NT2/D1 (cell line): ENCODE measurements at places on chromosomes 4 and X.
A peak's percentile ranks its signal among the peaks of the same experiment; 100 is the strongest.

GRCh38 chr4:19329077-19329476 lies 922.6 kb upstream of the SLIT2 start:
- no peak for DNase-seq

GRCh38 chrX:76971393-76972376 lies 475.5 kb upstream of the FGF16 start:
- no peak for DNase-seq

- DNase-seq = no peak
Observed at GRCh38 chr4:136784326-136784725, 748.0 kb downstream of the PCDH18 start.

GRCh38 chr4:81806485-81806884 lies 334.8 kb upstream of the RASGEF1B start:
- DNase-seq = no peak

GRCh38 chr4:95963456-95963855 lies 123.6 kb downstream of the PDHA2 start:
- no peak for DNase-seq

GRCh38 chr4:153451911-153452657 lies 14.1 kb upstream of the TMEM131L start:
- no peak for DNase-seq

DNA sequence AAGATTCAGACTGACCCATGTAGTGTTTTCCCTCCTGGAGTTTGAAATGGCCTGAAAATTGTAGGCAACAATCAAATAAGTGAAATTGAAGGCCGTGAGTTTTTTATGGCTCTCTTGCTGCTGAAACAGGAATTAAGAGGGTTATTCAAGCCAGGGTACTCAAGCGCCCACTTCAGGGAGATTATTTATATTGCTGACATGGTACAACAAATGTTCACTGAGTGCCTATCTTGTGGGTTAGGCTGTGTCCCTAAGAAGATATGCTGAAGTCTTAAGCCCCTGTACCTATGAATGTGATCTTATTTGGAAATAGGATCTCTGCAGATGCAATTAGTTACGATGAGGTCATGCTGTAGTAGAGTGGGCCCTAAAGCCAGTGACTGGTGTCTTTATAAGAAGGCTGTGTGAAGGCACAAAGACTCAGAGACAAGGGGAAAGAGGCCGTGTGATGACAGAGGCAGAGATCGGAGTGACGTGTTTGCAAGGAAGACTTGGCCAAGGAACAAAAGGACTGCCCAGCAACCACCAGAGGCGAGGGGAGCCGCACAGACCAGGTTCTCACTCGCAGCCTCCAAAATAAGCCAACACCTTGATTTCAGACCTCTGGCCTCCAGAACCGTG lies 72.9 kb downstream of the MED28 start:
- no peak for DNase-seq

DNA sequence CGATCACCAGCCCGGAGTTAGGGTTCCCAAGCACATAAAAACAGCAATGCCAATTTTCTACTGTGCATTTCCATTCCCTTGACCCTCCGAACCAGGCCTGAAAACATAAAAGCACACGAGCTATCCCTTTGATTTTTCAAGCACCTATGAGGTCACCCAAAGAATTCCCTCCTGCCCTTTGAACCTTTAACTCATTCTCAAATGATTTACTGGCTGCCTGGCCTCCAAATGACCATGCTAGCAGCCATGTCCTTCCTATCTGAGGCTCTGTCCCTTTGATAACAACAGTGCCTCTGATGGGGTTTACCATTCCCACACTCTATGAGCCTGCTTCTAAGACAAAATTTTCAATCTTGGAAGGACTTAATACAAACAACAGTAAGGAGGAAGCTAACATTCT lies 15.2 kb downstream of the SHROOM4 start:
- no peak for DNase-seq

DNA sequence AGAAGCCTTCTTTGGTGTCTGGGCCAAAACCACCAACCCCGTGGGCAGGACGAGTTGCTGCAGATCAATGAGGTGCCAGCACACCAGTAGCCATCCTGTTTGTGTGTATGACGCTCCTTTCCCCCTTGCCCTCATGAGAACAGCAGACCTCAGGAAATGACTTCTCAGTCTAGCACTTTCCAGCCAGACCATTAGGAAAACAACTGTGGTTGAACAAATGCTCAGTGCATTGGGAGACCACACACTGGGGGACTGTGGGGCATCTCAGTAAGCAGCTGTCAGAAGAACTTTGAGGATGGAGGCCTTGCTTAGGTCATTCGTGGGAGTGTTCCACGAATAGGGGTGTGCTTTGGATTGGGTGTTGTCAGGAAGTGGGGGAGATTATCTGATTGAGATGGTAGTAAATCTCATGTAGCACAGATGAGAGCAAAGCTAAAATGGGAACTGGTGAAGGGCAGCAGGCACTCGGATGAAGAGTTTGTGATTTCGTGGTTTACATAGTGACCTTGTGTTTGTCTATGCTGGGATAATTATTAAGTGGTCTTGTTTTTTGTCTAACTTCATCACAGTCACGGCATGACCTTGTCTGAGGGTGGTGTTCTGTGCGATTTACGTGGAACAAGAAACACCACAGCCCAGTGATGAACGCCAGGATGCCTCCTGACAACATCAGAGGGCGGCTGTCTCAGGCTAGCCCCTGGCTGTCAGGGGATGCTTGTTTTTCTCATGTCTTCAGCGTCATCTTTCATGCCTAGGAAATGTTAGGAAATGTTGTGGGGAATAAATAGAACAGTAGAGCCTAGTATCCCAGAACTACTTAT lies 70.1 kb downstream of the USP46 start:
- DNase-seq = no peak

DNA sequence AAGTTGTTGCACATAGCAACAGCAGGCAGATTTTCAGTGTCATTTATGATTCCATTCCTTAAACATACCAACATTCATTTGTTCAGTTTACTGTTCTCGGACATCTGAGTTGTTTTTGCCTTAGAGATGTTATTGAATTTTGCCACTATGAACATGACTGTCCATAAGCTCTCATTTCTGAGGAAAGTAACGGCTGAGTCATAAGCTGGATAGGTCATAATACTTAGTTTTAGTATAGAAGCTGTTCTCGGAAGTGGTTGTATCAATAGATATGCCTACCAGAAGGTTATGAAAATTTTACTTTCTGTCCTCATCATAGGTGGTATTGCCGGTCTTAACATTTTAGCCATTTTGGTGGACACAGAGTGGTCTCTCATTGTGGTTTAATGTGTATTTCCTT lies 157.1 kb upstream of the CLNK start:
- no peak for DNase-seq

GRCh38 chrX:85941275-85941674 lies 106.1 kb downstream of the CHM start:
- no peak for DNase-seq

- DNase-seq = no peak
Observed at GRCh38 chr4:100113096-100113495, 77.2 kb downstream of the DDIT4L start.

GRCh38 chr4:154208424-154208823 lies 283.2 kb downstream of the DCHS2 start:
- DNase-seq = peak; percentile 27

DNA sequence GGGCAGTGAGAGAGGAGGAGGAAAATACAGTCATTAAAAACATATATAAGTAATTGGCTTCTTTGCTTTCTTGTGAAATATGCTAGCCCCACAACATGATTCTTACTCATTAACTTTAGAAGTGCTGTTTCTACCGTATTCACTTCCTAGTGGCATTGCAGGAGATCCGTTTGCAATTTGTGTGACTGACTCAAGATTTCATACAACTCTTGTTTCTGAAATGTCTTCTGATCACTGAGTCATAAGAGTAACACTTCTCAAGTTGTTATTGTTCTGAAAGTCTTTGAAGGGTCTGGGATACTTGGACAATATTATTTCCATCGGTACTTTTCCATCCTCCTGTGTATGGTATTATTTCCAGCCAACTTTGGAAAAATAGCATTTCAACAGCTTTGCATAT lies 310.8 kb downstream of the PACRGL start:
- no peak for DNase-seq

DNA sequence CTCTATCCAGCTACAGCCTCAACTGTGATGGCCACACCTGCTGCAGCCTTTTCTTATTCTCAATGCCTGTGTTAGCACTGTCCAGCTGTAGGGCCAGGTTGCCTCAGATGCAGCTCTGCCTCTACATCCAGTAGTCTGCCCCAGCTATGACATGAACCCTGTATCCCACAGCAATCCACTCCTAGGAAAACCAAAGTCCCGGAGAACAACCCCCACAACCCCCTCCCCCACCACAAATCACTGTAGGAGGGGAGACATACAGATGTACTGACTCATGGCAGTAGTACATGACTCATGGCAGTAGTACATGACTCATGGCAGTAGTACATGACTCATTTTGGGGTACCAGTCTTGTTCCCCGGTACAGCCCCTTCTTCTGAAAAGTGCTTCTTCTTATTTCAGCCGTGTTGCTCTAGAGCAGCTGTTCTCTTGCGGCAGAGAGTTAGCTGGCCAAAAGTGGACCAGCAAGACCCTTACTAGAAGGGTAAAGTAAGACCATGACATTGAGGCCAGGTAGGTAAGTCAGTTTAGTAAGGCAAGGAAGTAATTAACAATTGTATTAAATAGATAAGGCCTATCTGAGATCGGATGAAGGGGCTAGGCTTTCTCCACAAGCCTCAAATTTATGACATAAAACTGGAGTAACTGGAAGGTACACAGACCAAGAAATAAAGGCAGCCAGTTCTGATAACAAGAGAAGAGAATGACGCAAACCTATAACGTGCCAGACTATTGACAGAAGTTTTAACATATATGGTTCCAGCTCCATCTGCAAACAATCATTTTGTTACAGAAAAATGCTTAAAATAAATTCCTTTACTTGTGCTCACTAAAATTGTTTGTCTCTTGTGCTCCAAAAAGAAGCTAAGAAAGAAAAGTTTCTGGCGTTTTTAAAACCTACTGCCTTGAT lies 221.4 kb downstream of the TACR3 start:
- no peak for DNase-seq

GRCh38 chr4:37951461-37952352 lies 8.5 kb upstream of the PTTG2 start:
- no peak for DNase-seq

- no peak for DNase-seq
Observed at GRCh38 chrX:145729635-145730034, 88.0 kb upstream of the SLITRK2 start.

GRCh38 chrX:108601276-108601675 lies 135.1 kb downstream of the IRS4 start:
- DNase-seq = peak; percentile 3

DNA sequence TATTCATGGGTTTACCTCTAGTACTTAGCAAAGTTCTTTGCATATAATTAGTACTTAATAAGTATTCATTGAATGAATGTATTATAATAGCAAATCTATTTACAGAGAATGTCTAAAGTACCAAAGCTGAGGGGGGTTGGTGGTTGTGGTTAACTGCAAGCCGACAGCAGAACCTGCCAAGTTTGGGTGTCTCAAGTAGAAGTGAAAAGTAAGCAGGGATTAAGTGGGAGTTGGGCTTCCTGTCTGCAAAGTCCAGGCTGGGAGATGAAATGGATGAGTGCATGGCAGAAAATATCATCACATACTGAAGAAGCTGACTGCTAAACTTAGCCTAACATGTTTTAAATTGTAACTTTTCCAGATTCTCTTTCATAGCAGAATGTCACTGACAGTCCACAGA lies 169.6 kb downstream of the CAMK2D start:
- no peak for DNase-seq

DNA sequence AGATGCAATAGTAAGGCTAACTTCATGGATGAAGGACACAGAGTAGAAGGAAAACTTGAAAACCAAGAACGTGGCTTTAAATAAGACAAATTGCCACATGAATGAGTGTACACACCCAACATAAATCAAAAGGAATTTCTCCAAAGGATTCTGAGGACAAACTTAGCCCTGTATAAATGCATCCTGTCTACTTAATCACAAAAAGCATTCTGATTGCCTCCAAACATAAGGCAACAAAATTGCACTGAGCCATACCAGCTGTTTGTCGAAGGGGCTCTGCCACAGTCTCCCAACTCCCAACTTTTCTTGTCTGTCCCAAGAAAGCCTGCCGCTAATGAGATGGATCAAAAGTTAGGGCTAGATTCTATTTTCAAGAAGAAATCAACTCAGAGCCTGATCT lies 194.3 kb downstream of the SOWAHB start:
- DNase-seq = no peak

GRCh38 chr4:163694385-163694784 lies 199.9 kb downstream of the TMA16 start:
- no peak for DNase-seq

DNA sequence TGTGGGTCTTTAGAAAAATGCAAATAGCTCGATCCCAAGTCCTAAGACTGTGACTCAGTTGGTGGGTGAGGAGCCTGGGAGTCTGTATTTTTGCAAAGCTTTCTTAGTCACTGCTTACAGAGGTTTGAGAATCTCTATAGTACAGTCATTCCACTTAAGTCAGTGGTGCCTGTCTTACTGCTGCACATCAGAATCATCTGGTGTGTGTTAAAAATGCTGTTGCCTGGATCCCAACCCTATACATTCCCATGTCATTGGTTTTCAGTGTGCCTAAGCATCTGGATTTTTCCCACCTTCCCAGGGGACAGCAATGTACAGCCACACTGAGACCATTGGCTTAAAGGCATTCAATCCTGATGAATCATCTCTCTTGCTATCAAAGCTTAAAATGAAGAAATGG lies 21.0 kb upstream of the GEMIN8 start:
- no peak for DNase-seq

DNA sequence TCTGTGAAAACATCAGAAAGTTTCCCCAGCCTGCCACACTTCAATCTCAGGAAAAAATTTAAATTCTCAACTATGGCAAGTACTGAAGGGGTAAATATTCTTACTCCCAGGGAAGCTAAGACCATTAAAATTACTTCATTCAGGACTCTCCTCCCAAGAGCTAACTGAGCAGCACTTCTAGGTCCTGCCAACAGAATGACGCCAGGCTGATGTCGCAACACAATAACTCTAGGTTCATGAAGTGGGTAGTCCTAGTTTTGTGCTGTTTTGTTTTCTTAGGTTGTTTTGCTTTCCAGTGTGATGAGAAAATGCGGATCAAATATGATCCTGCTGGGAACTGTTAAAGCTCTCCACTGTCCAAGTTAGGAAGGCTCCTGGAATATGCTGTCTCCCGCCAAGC lies 180.0 kb downstream of the NKX6-1 start:
- DNase-seq = no peak

GRCh38 chr4:143358923-143359643 lies 22.4 kb downstream of the GAB1 start:
- no peak for DNase-seq

DNA sequence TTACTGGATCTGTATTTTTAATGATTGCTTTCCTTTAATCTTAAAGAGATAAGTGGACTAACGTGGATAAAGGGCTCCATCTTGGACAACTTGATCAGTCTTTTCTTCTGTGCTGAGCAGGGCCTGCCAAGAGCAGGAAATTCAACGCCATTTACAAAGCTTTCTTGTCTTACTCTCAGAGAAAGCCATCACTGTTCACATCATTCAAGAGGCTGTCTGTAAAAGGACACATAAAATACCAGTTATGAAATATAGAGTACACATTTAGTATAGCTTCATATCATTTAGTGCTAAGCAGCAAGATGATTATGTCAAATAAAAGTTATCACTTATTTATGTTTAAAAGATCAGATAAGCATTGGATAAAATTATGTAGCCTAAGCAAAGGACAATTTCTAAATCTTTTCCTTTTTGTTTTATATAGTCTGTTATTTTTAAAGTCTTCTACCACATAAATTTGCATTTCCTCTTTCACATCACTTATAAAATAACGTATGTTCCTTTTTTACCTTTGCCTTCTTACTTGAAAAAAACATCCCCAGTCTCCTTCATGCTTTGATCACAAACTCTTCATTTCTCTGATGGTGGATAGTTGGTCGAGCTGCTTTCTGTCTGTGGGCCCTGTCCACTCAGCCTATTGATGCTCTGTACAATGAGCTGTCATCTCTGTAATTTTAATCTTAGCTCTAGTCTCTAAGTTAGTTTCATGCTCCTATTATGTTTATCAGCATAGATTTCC lies 2.1 kb upstream of the CCNG2 start:
- DNase-seq = no peak
